Esophagus squamous epithelium (tissue), 5 donors: ENCODE measurements at places on chromosomes 13 and 19.

DNA sequence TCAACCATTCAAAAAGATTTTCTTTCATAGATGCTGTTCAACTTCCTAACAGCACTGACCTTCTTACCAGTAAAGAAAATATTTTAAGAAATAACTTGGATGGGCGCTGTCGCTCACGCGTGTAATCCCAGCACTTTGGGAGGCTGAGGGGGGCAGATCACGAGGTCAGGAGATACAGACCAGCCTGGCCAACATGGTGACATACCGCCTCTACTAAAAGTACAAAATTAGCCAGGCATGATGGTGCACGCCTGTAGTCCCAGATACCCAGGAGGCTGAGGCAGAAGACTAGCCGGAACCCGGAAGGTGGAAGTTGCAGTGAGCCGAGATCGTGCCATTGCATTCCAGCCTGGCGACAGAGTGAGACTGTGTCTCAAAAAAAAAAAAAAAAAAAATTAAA is 865.7 kb upstream of the SLC10A2 start:
- DNase-seq = no peak

DNA sequence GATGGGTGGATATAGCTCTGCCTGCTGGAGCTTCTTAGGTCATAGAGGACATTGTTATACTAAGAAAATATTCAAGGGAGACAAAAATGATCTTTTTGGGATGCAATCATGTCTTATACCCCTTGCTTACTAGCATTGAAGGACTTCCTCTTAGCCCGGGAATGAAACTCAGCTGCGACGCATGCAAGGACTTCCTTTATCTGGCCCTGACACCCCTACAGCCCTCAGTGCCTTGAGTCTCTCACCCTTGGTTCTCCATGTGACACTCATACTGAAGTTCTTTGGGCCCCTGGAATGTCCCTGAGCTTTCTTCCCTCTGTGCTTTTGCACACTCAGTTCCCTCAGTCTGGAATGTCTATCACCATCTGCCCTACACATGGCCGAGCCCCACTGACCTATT is 72.5 kb upstream of the MTIF3 start:
- DNase-seq = no peak

GRCh38 chr19:16369664-16370576 is 45.3 kb downstream of the KLF2 start:
- no peak for DNase-seq

GRCh38 chr13:73684750-73685149 is 449.5 kb downstream of the KLF12 start:
- DNase-seq = no peak

DNA sequence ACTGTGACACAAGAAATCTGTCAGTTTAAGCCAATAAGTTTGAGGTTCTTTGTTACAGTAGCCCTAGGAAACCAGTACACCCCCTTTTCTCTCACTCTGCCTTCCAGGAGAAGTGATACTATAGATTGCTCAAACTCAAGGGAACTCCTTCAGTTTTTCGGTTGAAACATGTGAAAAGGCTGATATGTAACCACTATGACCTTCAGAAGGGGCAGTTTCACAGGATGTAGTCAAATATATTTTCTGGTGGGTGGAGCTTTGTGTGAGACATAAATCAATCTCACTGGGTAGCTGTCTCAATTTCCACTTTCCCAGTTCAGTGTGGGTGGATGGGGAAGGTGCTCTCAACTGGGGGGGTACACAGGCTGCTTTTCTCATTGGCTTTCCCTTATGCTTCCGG is 41.7 kb downstream of the HTR2A start:
- no peak for DNase-seq

GRCh38 chr19:50030225-50030624 is 4.4 kb downstream of the ZNF473 start:
- no peak for DNase-seq

GRCh38 chr13:98298599-98298998 is 121.5 kb upstream of the RNF113B start:
- no peak for DNase-seq

DNA sequence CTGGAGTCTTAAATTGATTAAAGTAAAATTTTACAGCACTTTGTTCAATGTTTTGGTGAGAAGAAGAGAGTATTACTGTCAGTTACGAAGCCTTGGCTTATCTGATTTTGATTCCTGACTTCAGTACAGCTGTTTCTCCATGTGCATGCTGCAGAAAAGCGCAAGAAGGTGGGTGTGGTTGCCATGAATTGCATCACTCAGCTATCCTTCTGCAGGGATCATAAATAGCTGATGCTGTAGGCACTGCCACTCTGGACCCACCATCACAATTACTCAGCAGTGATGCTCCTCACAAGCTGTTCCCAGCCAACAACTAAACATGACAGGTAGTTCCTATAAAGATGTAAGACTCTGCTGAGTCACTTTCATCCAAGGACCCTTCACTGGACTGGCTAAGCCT is 321.2 kb downstream of the IRS2 start:
- DNase-seq = no peak

GRCh38 chr13:43537124-43537523 is 249.6 kb downstream of the ENOX1 start:
- no peak for DNase-seq

DNA sequence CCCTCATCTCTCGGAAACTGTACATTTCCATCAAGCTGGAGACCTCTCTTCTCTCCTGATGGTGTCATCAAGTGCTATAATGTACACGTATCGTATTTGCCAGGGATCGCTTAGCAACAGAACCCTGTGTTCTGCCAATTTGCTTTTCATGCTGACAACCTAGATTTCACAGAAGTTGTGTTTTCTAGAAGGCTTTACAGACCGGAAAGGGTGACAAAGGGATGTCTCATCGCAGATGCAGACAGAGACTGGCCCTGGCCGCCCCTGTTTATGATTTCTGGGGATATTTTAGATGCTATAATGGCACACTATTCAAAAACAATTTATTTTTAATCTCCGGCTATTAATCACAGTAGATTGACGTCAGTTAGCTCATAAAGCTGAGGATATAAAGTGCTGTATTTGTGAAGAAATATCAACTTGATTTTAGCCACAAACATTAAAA is 291.4 kb downstream of the IRS2 start:
- DNase-seq = no peak

- no peak for DNase-seq
Measured at GRCh38 chr13:37109051-37109678, 3.7 kb upstream of the CSNK1A1L start.

DNA sequence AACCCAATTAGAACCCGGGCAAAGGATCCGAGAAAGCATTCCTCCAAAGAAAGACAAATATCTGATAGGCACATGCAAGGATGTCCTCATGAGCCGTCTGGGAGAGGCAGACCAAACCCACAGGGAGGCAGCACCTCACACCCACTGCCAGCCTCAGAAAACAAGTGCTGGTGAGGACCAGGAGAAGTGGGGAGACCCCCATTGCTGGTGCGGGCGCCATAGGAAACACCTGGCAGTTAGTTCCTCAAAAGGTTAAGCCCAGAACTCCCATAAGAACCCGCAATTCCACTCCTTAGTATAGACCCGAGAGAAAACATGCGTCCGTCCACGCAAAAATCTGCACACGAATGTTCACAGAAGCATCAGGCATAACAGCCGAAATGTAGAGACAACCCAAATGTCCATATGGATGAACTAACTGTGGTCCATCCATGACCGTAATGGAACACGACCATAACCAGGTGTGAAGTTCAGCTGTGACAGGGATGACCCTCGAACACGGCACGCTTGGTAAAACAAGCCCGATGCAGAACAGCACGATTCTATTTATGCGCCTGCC is 7.9 kb downstream of the ZNF787 start:
- no peak for DNase-seq

GRCh38 chr13:87147076-87147475 is 524.1 kb upstream of the SLITRK5 start:
- no peak for DNase-seq

DNA sequence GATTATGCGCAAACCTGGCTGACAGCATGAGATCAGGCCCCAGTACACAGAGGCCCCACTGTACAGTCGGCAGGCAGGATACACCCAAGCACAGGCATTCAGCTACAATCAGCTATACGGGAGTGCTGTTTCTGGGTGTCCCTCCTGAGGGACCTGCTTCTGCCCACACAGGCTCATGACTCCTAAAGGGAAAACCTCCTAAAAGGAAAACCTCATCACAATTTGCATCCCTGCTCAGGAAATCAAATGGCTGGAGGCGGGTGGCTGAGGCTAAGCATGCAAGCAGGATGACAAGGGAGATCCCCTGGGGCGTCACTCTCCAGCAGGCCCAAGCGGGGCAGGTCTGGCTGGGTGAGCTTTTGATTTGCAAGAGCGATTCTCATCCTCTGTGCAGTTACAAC is 99.8 kb downstream of the CRYL1 start:
- no peak for DNase-seq

DNA sequence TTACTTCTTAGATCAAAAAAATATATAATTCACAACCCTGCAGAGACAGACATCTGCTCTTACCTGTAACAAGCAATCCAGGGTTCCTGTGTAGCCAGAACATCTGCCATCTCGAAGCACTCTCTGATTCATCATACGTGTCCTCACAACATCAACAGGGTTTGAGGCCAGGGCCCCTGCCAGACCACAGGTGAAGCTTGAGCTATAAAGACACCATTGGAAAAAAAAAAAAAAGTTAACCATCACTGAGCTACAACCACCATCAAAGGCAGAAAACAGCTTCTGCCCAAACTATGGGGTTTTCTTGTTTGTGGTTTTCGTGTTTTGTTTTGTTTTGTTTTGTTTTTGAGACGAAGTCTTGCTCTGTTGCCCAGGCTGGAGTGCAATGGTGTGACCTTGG is 19.3 kb downstream of the SLC25A30 start:
- DNase-seq = no peak

DNA sequence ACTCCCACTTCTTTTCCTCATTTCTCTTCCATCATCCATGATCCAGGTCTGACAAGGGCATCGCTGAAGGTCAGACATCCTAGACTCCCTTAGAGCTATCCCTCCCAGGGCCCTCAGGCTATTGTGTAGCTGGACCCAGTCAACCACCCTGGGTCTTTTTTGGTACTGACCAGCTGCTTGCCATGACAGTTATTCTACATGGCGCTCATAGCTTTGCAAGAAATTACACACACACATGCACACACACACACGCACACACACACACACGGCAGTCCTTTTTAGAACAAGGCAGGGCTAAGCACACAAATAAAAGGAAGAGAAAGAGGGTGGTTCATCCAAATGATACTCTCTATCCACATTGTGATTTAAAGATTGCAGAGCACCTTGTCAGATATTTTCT is 18.3 kb downstream of the SIAH3 start:
- no peak for DNase-seq

DNA sequence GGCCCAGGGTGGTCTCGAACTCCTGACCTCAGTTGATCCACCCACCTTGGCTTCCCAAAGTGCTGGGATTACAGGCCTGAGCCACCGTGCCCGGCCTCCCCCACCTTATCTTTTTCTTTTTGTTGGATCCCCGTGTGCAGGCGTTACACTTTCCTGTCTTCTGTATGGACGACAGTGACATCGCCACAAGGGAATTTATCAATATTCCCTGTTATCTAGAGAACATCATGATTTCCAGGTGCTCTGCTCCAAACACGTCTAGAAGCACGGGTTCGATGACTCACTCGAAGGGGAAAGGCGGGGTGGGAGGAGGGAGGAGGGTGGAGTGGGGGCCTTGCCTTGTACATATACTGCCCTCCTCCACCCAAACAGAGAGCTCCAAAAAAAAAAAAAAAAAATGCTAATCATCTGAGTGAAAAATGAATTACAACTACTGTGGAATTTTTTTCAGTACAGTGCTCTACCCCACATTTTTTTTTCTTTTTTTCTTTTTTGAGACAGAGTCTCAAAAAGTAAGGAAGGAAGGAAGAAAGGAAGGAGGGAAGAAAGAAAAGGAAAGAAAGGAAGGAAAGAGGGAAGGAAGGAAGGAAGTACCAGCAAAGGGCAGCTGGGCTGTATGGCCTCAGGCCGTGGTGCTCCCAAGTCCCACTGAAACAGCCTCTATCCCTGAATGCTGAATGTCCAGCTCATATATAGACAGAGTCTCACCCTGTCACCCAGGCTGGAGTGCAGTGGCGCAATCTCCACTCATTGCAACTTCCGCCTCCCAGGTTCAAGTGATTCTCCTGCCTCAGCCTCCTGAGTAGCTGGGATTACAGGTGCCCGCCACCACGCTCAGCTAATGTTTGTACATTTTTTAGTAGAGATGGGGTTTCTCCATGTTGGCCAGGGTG is 36.8 kb downstream of the INSR start:
- DNase-seq = no peak

DNA sequence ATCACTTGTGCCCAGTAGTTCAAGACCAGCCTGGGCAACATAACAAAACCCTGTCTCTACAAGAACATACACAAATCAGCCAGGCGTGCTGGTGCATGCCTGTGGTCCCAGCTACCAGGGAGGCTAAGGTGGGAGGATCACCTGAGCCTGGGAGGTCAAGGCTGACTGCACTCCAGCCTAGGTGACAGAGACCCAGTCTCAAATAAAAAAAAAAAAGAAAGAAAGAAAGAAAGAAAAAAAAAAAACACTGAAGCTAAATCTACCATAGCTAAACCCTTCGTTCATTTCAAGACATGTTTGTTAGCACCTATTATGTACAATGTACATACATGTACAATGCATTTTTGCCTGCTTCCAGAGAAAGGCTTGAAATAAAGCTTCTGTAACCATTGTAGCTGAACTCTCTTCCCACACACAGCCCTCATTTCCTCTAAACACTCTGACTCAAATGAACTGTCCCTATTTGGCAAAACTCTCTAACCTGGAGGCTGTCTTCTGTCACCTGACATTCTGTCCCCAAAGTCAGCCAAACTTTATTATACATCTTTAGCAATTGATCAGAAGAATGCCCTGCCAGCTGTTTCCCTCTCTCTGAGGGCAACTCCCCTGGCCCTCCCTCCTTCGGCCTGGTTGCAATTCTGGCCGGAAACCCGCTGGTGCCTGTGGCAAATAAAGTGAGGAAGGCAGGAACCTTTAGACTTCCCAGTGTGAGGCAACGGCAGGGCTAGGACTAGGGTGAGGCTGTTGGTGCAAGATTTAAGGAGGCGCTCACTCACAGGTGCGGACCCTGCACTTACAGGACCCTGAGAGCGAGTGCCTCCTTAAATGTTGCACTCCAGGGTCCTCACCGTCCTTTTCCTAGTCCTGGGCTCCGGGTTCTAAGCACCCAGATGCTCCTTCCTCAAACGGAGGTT is 1.8 kb downstream of the ETHE1 start:
- no peak for DNase-seq

DNA sequence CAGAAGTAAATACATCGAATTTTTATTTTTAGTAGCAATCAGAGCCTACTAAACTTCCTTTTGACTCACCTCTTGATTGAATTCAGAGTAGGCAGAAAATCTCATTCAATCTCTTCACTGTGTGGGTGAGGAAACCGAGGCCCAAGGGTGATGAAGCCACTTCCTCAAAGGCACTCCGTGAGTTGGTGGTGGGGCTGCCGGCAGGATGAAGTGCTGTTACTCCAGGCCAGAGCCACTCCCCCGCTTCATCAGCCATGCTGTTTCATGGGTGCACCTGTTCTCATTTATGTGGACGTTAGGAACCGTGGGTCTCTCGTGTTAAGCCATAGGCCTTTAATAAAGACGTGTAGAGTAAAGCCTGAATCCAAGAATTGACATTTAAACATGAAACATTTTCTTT is 13.2 kb downstream of the ING1 start:
- no peak for DNase-seq
